ENCODE measurements at places on chromosomes 3 and 15.

DNA sequence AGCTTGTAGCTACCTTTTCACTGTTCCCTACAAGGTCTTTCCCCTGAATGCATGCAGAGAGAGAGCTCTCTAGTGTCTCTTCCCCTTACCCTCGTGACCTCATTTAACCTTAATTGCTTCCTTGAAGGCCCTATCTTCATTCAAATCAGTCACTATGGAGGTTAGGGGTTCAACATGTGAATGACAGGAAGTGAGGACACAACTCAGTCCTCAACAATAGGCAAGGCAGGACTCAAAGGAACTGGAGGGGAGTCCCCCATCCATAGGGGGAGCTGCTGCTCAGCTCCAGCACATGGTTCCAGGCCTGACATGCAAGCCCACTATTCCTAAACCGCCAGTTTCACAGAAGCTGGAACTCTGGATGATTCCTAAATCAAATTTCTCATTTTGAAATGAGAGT is 33.8 kb upstream of the GYG1 start:
- no peak for DNase-seq

- no peak for DNase-seq
Measured at GRCh38 chr3:89795506-89795905, 688.1 kb downstream of the EPHA3 start.

GRCh38 chr3:38647217-38647970 is 2.1 kb downstream of the SCN5A start:
- DNase-seq = no peak

DNA sequence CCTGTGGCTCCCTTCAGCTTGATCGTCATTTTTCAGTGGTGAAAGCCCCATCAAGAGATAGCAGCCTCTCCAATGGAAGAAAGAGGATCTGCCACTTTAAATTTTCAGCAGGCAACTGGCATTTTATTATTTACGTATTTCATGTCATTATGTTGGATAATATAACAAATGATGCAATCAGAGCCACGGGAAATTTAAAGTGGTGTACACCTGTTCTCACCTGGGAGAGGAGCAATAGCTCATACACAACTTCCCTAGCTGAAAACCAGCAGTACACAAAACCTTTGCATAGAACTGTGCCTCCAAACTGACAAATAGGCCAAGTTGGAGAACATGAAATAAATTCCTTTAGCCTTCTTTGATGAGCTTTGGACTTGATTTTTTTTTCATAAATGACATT is 136.9 kb downstream of the SATB1 start:
- no peak for DNase-seq

DNA sequence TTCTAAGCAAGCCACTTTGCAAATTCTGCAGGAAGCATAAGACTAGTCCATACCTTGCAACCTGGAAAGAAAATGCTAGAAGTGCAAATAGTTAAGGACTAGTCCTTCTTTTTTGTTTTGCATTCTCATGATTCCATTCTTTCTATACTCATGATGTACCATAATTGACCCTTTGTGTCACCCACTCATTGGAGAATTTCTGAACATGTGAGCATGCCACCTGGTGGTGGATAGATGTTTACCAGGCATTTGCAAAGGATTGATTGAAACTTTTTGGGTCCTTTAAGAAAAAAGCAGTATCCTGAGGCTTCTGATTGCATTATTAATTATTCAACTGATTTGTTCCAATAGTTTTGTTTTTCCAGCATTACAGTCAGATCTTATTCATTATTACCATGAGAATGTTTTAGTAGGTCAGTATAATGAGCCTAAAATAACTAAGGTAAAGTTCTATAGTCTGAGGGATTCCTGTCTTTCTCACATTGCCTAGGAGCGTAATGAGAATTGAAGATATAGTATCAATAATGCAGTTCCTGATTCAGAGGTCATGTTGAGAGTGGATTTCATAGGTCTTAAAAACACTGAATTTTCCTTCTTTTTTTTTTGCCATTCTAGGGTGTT is 20.2 kb upstream of the DIPK2A start:
- no peak for DNase-seq

GRCh38 chr3:24472358-24472757 is 22.3 kb downstream of the THRB start:
- no peak for DNase-seq

GRCh38 chr3:193520738-193521137 is 34.0 kb downstream of the ATP13A4 start:
- DNase-seq = no peak

- no peak for DNase-seq
Measured at GRCh38 chr3:150069154-150069527, 98.4 kb upstream of the PFN2 start.

GRCh38 chr3:147355084-147355752 is 51.1 kb downstream of the ZIC4 start:
- DNase-seq = no peak

DNA sequence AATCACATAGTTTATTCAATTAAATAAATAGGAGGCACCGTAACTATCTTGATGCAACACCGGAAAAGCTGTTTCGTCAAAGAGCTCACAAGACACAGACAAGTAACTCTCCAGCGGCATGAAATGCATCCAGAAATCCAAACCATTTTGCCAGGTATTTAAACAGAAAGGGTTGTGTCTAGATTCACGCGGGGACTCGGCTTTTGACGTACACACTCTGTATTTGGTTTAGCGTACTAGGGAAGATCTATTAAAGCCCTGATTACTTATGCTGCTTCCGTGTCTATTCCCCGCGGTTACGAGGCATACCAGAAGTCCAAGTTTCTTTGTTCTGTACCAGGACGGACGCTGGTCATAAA is 718 bp downstream of the BNIP2 start:
- no peak for DNase-seq

DNA sequence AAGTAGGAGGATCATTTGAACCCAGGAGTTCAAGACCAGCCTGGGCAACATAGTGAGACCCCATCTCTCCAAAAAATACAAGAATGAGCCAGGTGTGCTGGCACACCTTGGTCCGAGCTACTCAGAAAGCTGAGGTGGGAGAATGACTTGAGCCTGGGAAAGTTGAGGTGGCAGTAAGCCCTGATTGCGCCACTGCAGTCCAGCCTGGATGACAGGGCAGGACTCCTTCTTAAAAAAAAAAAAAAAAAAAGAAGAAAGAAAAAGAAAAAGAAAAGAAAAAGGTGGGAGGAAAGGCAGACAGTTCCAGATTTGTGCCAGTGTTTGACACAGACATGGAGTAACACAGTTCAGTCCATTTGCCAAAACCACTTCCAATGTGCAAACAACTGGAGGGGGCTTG is 75.7 kb downstream of the ATP10A start:
- DNase-seq = no peak

DNA sequence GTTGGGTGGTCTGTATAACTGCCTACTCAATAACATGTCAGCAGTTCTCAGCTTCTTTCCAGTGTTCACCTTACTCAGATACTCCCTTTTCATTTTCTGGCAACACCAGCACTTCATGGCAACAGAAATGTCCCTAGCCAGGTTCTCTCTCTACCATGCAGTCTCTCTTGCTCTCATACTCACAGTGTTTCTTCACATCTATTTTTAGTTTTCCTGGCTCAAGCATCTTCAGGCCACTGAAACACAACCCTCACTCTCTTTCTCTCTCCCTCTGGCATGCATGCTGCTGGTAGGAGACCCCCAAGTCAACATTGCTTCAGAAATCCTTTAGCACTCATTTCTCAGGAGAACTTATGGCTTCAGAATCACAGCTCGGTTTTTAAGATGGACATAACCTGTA is at the start of gene CAPN3:
Gene CAPN3 (plus strand): TSS at position 253 of the 400 bp plus-strand sequence. CDS start 305 bp downstream, outside the sequence.
- DNase-seq = no peak

- peak; percentile 55 for DNase-seq
Measured at GRCh38 chr15:51341366-51342226, at the start of gene GLDN. Gene GLDN (plus strand): TSS chr15:51341655. CDS start chr15:51341685, 30 bp downstream.

- no peak for DNase-seq
Measured at GRCh38 chr3:111684640-111685039, 89.5 kb upstream of the ZBED2 start.

DNA sequence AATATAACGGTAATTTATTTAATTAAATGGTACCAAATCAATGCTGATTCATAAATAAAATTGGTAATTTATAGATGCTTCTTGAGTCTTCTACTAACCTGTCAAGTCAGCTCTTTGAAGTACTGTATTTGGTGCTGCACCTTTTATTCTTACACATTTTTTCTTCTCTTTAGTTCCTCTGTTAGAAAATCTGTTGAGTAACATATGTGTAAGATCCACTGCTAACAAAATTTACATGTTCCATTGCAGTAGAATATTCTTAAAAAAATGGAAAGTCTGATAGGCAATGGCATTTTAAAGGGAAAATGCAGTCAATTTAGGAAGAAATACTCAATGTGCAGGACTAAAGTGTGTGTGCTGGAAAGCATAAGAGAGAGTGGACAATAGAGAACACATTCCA is 936.6 kb downstream of the ZPLD1 start:
- no peak for DNase-seq

- DNase-seq = no peak
Measured at GRCh38 chr15:59413577-59413976, 24.4 kb upstream of the FAM81A start.

DNA sequence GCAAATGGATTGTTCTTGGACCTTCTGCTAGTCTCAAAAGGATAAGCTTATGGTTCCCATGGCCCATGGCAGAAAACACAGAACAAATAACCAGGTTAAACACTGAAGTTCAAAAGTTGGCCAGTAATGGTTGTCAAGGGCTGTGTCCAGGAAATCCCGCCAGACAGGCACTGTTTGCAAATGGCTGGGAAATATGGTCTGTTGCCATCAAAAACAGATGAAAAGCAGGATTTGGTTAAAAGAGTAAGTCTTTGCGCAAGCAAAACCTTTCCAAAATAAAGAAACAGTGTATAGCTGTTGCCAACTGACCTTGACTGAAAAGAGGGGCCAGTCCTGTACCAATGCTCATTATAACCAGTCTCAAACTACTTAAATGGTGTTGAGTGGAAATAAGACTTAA is 58.6 kb downstream of the WWTR1 start:
- DNase-seq = no peak

DNA sequence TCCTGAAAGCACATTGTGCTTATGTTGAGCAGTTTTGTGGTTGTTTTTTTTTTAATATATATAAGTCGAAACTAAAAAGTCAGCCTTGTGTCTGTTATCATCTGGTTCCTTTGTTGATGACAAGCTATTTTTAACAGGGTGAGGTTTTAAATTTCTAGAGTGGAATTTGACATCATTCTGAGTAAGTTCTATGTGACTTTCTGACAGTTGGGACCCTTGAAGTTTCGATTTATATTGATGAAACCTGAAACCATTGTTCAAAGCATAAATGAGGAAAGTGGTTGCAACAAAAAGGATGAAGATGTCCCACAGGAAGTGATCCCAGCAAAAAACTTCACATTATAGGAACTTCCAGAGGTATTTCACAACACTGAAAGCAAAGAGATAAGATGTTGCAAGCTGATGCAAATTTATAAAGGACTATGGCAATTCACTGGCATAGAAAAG is 94.0 kb downstream of the CYP19A1 start:
- DNase-seq = no peak

DNA sequence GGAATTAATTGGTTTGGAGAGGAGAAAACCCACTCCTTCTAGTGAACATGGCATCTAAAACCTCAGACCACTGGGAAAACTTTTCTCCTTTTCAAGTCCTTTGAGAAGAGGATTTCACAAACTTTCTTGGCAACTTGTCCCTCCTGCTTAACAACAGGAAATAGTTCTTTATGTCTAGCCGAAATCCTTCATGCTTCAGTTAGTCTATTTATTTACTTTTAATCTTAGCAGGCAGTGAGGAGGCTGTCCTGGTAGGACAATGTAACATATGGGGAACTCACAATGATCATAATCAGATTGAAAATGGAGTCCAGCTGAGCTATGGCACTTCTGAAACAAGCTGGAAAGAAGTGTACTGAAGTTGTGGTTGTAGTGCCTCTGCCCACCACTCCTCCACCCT is 50.6 kb downstream of the KY start:
- no peak for DNase-seq
